ENCODE measurements at places on chromosomes 12 and 14.

DNA sequence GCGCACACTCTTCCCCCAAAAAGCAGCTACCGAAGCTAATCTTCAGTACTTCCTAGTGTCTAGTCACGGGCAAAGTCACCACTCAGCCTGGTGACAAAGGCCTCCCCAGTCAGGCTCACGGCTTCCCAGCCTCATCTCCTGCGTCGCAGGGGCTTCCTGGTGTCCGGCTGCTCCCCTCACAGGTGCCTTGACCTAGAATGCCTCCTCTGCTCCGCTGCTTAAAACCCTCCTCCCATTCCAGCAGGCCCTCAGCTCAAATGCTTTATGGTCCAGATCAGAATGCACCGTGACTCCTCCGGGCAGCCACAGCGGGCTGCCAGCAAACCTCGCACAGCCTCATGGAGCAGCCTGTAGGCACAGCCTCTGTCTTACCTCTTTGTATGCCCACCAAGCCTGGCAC, 53.1 kb downstream of the PRIMA1 start:
- no peak for DNase-seq

DNA sequence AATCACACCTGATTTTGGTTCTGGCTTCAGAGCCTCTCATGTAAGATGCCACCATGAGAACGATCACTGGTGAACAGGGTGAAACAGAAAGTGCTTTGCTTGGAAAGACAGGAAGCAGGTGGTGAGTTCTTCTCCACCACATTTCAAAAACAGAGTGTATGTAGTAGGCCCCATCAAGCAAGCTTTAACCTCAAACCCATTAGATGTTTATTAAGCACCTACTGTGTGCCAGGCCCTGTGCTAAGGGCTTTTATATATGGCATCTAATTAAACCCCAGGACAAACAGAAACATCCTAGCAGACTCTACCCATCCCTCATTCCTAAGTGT, 47.8 kb upstream of the MED13L start:
- DNase-seq: no peak

DNA sequence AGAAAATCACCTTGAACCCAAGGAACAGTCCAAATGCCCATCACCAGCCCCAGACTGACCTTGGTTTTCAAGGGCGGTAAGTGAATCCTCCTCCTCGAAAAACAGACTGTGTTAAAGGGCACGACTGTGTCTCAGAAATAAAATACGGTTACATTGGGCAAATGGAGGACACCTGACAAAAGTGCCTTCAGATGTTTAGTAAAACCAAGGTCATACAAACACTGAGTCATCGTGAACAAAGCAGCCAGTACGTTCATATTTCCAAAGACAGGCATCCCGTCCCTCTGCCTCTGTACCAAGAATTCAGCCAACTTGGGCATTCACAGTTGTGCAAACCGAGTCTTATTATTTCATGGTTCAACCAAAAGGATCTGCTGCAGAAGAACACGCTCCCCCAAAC, 25.9 kb downstream of the FOXN3 start:
- DNase-seq: no peak

- DNase-seq: no peak
Measured at GRCh38 chr14:88614218-88614907, 51.5 kb downstream of the ZC3H14 start.

- DNase-seq: no peak
Measured at GRCh38 chr14:26766726-26767125, 168.9 kb upstream of the NOVA1 start.

- no peak for DNase-seq
Measured at GRCh38 chr12:5455045-5455444, 23.1 kb downstream of the NTF3 start.

DNA sequence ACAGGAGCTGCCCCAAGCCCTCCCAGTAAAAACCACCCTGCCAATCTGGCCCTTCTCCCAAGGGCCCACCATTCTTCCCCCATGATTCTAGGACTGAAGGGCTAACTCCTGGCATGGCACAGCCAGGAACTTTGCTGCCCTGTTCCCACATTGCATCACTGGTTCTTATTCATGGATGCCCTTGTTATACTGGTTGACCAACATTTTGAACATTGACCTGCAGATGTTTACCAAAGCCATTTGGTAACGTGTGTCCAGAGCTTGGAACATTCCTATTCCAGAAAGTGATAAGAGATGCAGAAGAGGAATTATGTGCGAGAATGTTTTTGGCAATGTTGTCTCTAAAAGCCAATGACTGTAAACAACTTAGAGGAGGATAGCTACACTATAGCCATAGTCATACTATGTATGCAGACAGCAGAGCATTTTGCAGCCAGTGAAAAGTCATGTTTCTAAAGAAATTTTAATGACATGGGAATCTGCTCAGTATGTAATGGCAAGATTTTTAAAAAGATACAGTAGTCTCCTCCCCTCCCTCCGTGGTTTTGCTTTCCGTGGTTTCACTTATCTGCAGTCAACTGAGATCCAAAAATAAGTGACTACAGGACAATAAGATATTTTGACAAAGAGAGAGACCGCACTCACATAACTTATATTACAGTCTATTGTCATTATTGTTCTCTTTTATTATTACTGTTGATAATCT, 108.8 kb downstream of the DAAM1 start:
- DNase-seq: peak; percentile 78

DNA sequence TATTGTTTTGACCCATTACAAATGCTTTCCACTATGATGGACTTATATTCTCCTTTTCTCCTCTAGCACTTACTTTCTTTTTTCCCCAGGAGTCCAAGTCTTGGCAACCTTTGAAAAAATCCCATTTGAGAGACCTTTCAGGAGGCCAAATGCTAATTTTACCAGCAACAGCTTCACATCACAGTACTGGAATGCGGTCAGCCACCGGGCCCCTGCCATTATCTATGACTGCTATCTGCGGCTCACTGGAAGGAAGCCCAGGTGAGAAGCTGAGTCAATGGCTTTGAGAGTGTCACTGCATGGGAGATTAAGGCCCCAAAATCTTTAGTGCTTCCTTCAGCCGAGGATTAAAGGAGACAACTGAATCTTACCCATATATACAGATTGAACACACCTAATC, 64.2 kb downstream of the ERGIC2 start:
- no peak for DNase-seq

- DNase-seq: no peak
Measured at GRCh38 chr12:68587448-68587873, 23.2 kb upstream of the RAP1B start.

GRCh38 chr12:11555743-11556625, 93.5 kb upstream of the ETV6 start:
- DNase-seq: no peak

DNA sequence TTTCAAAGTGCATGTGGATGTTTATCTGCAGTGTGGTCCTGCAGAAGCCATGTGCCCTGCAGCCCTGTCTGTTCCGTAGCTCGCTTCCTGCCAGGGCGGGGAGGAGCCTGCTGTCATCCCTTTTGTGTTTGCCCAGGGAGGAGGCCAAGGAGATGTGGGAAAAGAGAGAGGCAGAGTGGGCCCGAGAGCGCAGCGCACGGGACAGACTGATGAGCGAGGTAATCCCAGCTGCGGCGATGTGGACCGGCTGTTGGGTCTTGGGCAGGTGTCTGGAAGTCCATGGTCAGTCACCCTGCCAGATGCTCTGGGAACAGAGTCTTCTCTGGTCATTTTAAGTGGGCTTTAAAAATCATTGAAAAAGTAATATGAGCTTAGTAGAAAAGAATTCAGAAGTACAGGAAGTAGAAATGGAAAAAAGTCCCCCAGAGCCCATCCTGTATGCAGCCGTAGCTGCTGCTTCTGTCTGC, 12.8 kb downstream of the TCHP start:
- DNase-seq: no peak

GRCh38 chr12:76755829-76756379, 8.0 kb upstream of the ZDHHC17 start:
- DNase-seq: no peak

- DNase-seq: no peak
Measured at GRCh38 chr14:62655166-62655565, 390.1 kb downstream of the KCNH5 start.

- DNase-seq: peak; percentile 76
Measured at GRCh38 chr12:6533653-6533922, 729 bp upstream of the GAPDH start.

DNA sequence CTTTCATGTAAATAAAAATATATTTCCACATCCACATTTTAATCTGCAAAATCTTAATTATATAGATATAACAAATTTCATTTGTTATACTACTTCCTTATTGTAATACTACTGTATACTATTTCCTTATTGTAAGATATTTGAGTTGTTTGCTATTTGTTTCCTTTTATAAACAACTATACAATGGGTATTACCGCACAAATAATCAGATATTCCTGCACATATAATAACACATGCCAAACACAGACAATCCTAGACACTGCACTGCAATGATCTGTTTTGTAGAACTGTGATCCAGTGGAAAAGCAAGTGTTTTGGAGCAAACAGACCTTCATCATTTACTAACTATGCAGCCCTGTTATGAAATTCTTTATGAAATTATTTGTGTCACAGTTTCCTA, 30.5 kb downstream of the PRKD1 start:
- no peak for DNase-seq

GRCh38 chr14:64844969-64845536, 34.7 kb downstream of the SPTB start:
- DNase-seq: no peak

- DNase-seq: no peak
Measured at GRCh38 chr12:66467932-66468331, 165.6 kb downstream of the HELB start.

GRCh38 chr12:23945249-23945648, 4.2 kb downstream of the SOX5 start:
- DNase-seq: no peak

- no peak for DNase-seq
Measured at GRCh38 chr12:66066137-66066928, 64.2 kb downstream of the LLPH start.

GRCh38 chr12:16218234-16218633, 59.3 kb downstream of the SLC15A5 start:
- no peak for DNase-seq

DNA sequence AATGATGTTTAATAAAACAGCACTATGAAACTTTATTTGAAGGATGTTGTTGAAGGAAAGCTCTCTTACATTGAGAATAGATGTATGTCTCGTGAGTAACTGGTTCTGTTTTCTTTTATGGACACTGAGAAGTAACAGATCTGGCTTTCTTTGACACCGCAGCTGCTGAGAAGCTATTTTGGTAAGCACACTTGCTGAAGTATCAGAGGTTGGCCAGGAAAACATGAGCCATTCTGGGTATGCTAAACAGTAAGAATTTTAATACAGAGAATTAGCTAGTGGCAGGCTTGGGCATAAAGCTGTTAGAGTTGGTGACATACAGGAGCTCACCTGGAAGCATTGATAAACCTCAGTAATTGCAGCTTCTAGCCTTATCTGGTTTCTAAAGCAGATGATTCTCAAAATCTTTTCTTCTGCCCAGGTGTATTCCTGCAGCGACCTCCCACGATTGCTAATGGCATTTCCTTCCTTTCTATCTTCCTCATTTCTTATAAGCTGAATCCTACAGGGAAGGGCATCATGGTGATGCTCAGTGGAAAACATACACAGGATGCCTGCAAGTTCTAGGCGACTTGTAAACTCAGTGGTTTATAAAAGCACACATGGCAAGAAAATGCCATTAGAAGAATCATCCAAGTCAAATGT, 291.6 kb upstream of the SLC16A7 start:
- DNase-seq: no peak

DNA sequence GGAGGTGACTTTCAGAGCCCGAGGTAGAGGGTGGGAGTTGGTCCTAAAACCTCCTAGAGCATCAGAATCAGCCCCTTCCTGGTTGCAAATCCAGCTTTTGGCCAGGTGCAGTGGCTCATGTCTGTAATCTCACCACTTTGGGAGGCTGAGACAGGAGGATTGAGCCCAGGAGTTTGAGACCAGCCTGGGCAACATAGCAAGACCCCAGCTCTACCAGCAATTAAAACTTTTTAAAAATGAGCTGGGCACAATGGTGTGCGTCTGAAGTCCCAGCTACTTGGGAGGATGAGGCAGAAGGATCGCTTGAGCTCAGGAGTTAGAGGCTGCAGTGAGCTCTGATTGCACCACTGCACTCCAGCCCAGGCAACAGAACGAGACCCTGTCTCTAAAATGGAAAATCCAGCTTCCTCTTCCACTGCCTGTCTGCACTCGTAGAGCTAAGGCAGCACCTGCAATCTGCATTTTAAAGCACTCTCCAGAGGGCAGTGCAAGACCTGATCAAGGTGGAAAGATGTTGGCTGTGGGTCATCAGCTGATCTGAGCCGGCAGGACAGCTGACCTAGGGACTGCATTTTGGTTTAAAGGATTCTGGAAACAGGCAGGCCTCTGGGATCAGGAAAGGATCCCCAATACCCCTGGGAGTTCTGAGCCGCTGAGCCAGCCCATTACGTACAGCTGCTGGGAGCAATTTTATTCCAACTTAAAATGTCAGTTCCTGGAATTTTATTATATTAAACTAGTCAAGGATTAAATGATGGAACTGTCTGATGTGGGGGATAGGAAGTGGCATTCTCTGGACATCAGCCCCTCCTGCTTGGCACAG, 1.8 kb upstream of the TESC start:
- DNase-seq: no peak

- DNase-seq: no peak
Measured at GRCh38 chr12:1890119-1890703, 28.2 kb downstream of the CACNA2D4 start.

- DNase-seq: peak; percentile 97
Measured at GRCh38 chr14:45083976-45084722, at the start of gene PRPF39. Gene PRPF39, plus strand, starts transcription at chr14:45084116. Its CDS starts 11,124 bp downstream, at chr14:45095240.

DNA sequence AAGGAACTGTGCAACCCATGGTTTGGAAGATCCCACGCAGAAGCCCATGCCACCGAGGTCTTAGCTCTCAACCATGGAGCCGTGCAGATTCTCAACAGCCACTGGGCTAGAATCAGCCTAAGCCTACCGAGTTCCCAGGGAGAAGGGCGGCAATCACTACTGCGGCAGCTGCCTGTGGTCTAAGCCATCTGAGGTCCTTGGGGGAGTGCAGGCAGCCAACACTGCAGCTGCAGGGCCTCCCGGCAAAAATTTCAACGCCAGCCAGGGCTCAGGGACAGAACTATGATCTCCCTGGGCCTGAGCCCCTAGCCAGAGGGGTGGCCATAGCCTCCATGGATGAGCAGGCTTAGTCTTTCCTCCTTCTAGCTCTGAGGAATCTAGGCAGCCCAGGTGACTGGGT, 156.8 kb upstream of the CLEC14A start:
- DNase-seq: no peak

- no peak for DNase-seq
Measured at GRCh38 chr14:24070285-24071143, 848 bp upstream of the CPNE6 start.
